Thyroid gland (tissue), 4 donors: ENCODE measurements at places on chromosomes 1 and 21.
A peak's percentile ranks its signal among the peaks of the same experiment; 100 is the strongest.

DNA sequence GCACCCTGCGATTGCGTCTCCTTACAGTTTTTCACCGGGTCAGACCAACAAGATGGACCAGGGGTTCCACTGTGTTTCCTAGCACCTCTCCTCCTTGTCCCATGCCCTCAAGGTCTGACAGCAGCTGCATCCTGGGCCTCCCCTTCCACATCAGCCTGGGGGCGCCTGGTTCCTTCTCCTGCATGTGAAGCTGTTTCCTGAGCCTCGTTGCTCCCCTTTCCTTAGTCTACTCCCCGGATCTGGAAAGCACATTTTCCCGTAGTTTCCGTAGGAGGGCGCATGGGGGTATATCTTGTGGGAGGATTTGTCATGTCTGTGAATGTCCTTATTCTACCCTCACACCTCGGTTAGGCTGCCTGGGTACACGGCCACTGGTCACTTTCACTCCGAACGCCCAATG lies 6.1 kb downstream of the PRDM15 start:
- H3K4me3 ChIP-seq: no peak overlapping the region
- no peak for DNase-seq
- H3K27ac ChIP-seq: no peak overlapping the region
- no peaks in the 10 kb centered on the region for H3K27me3 ChIP-seq

GRCh38 chr21:33396951-33397350 lies 6.3 kb upstream of the IFNGR2 start:
- peaks cover 22% of the 10 kb centered on the region for H3K4me1 ChIP-seq
- H3K36me3 ChIP-seq: no peaks in the 10 kb centered on the region
- no peak overlapping the region for H3K27ac ChIP-seq
- no peak overlapping the region for H3K4me3 ChIP-seq
- no peak for DNase-seq

- H3K4me1 ChIP-seq: no peaks in the 10 kb centered on the region
- no peak within 1 kb of the TSS for H3K4me3 ChIP-seq
Observed at GRCh38 chr1:150507912-150508864, at the start of gene ECM1. Gene ECM1 (plus strand): TSS chr1:150508109. CDS start chr1:150508210, 101 bp downstream.

DNA sequence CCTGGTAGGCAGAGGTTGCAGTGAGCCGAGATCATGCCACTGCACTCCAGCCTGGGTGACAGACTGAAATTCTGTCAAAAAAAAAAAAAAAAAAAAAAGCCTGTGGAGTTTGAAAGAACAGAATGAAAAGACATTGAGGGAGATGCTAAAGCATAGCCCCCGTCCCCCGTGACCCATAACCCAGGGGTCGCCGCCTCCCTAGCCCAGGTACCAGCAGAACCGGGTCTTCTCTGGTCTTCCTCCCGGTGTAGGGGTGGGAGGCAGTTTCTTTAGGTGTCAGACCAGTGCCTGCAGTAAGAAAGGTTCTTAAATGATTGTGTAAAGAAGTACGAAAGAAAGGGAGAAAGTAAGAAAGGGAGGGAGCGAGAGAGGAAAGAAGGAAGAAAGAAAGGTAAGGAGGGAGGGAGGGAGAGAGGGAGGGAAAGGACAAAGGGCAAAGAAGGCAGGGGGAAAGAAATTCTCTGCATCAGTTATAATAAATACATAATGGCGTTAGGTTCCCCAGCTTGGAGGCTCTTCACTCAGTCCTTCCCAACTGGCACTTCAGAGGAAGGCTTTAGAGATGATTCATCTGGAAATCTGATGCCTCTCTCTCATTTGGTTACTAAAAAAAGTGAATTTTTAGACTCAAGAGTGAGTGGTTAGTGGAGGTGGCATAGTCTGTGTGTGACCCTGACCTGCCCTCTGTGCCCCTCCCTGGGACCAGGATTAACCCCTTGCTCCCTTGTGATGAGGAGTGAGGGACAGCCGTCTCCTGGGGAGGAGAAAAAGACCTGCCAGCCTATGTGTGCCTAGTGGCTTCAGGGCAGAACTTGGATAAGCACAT lies 1.1 kb downstream of the IL24 start:
- no peak for DNase-seq
- H3K27me3 ChIP-seq: no peaks in the 10 kb centered on the region
- H3K36me3 ChIP-seq: no peaks in the 10 kb centered on the region
- no peaks in the 10 kb centered on the region for H3K4me1 ChIP-seq

DNA sequence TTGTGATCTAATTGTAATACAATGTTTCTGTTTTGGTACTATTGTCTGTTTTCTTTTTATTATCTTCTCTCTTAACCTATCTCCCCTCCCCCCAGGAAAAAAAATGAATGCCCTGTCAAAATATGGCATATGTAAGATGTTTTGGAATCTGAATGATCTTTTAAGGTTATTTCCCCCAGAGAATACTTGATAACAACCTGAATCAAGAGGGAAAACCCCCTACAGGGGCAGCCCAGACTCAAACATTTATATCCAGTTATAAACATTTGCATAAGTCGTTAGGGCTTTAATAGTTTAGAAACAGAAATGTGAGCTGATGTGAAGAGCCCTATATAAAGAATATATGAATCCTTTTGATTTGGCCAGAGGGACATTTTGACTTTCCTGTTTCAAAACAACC lies 169.5 kb downstream of the VAV3 start:
- no peak overlapping the region for H3K4me3 ChIP-seq
- no peaks in the 10 kb centered on the region for H3K27me3 ChIP-seq
- H3K36me3 ChIP-seq: no peaks in the 10 kb centered on the region
- DNase-seq: no peak

DNA sequence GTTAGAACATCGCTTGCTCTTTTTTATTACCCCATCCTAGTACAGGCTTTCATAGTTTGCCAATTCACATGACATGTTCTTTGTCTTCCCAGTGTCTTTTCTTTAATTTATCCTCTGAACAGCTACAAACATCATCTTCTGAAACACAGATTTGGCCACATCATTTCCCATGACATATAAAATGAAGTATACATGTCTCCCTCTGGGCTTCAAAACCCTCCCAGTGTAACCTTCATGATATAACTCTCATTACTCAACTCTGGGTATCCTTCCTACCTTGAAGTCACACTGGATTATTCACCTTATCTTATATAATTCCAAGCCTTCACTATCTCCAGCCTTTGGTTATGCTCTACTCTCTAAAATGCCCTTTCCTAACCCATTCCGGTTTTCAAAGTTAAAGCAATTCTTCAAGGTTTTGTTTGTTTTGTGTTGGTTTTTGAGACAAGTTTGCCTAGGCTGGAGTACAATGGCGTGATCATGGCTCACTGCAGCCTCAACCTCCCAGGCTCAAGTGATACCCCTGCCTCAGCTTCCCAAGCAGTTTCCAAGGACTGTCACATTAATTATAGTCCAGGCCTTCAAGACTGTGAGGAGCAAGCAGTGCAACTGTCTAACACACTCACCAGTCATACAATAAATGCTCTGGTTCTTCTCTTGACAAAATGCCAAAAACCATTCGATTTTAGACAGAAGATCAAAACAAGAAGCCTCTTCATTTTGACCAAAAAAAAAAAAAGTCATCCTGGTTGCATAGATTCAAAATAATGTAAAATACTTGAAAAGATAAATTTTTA lies 5.8 kb downstream of the RGS1 start:
- no peaks in the 10 kb centered on the region for H3K4me1 ChIP-seq
- no peaks in the 10 kb centered on the region for H3K27me3 ChIP-seq
- H3K36me3 ChIP-seq: no peaks in the 10 kb centered on the region
- no peak for DNase-seq

GRCh38 chr1:178434899-178435435 lies 61.8 kb downstream of the CLEC20A start:
- peak; percentile 17 for DNase-seq
- no peak overlapping the region for H3K4me3 ChIP-seq
- no peaks in the 10 kb centered on the region for H3K27me3 ChIP-seq
- no peaks in the 10 kb centered on the region for H3K36me3 ChIP-seq
- H3K27ac ChIP-seq: no peak overlapping the region

DNA sequence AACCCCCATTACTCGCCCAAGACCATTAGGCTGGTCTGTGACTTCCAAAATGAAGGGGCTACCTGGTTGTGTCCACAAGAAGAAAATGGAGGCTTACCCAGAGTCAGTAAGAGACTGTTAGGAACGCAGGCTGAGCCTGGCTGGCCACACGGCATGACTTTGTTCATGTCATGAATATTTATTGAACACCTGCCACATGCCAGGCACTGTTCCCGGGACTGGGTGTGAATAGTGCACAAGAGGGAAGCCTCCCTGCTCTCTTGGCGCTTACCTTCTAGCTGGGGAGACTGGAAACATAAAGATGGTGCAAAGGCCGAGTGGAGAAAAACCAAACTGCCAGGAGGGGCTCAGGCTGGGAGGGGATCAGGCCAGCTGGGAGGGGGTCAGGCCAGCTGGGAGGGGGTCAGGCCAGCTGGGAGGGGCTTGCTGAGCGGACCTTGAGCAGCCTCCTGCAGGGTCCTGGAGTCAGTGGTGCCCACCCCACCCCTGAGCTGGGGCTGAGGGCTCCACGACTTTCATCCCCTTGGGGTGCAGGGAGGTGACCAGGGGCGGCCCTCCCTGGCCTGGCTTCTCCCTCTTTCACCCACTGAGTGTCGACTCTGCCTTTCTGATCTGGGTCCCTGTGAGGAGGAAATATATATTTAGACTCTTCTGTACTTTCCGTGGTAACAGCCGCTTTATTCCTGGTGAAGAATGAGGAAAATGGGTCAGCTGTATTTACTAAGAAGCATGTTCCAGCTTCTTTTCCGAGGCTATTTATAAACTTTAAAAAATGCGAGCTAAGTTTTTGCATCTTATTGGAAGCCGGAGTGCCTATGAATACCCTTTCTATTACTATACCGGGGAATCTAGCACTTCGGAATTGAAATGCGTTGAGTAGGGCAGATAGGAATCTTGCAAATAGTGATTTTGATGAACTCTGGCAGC lies 139.0 kb downstream of the CAMTA1 start:
- H3K27ac ChIP-seq: no peak overlapping the region
- no peak for DNase-seq
- no peaks in the 10 kb centered on the region for H3K4me1 ChIP-seq
- no peaks in the 10 kb centered on the region for H3K27me3 ChIP-seq

DNA sequence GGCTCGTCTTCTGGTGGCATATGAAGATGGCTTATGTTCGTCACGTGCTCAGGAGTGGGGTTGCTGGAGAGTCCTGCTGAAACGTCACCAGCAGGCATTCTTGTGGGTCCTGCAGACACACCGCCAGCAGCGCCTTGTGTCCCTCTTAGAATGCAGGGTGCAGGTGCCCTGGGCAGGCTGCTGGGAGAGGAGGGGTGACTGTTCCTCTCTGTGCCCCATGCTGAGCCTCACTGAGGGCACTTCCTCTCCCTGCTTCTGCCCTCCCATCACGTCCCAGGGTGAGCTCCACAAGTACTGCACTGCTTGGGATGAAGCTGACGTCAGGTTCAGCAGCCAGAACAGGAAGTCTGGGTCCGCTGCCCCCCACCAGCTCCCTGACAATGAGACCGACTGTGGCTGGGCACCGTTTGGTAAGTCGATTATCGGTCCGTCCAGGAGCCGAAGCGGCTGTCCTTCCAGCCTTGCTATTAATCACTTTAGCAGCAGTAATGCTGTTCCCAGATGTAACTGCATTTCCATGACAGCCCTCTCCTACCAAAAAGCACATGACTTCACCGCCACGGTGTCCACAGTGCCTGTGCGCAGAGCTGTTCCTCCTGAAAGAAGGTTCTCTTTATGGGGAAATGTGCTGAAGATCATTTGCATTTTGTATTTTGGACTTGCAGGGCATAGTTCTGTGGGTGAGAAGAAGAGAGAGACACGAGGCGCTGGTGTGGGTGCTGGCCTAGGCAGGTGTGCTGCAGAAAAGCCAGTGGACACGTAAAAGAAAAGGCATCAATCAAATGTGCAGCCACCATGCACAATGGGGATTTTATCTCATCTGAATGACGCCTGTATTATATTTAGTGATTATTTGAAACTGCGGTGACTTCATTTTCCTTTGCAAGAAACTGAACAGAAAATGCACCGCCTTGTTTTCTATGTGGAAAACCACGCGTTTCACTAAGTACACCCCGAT lies 21.0 kb downstream of the SLC37A1 start:
- H3K4me1 ChIP-seq: peaks cover 48% of the 10 kb centered on the region
- H3K4me3 ChIP-seq: no peak overlapping the region
- H3K27ac ChIP-seq: no peak overlapping the region
- H3K36me3 ChIP-seq: no peaks in the 10 kb centered on the region

GRCh38 chr1:185337246-185337645 lies 20.2 kb upstream of the IVNS1ABP start:
- H3K27me3 ChIP-seq: no peaks in the 10 kb centered on the region
- H3K4me1 ChIP-seq: no peaks in the 10 kb centered on the region
- no peak overlapping the region for H3K27ac ChIP-seq

- H3K4me3 ChIP-seq: no peak overlapping the region
- no peak overlapping the region for H3K27ac ChIP-seq
- H3K36me3 ChIP-seq: no peaks in the 10 kb centered on the region
- no peaks in the 10 kb centered on the region for H3K4me1 ChIP-seq
- no peak for DNase-seq
- H3K27me3 ChIP-seq: no peaks in the 10 kb centered on the region
Observed at GRCh38 chr1:1171546-1172340, 1.9 kb upstream of the TTLL10 start.

- no peak overlapping the region for H3K4me3 ChIP-seq
- no peaks in the 10 kb centered on the region for H3K36me3 ChIP-seq
- no peak overlapping the region for H3K27ac ChIP-seq
- H3K4me1 ChIP-seq: peaks cover 11% of the 10 kb centered on the region
- DNase-seq: no peak
- H3K27me3 ChIP-seq: no peaks in the 10 kb centered on the region
Observed at GRCh38 chr1:245128381-245129101, 26.2 kb upstream of the KIF26B start.

DNA sequence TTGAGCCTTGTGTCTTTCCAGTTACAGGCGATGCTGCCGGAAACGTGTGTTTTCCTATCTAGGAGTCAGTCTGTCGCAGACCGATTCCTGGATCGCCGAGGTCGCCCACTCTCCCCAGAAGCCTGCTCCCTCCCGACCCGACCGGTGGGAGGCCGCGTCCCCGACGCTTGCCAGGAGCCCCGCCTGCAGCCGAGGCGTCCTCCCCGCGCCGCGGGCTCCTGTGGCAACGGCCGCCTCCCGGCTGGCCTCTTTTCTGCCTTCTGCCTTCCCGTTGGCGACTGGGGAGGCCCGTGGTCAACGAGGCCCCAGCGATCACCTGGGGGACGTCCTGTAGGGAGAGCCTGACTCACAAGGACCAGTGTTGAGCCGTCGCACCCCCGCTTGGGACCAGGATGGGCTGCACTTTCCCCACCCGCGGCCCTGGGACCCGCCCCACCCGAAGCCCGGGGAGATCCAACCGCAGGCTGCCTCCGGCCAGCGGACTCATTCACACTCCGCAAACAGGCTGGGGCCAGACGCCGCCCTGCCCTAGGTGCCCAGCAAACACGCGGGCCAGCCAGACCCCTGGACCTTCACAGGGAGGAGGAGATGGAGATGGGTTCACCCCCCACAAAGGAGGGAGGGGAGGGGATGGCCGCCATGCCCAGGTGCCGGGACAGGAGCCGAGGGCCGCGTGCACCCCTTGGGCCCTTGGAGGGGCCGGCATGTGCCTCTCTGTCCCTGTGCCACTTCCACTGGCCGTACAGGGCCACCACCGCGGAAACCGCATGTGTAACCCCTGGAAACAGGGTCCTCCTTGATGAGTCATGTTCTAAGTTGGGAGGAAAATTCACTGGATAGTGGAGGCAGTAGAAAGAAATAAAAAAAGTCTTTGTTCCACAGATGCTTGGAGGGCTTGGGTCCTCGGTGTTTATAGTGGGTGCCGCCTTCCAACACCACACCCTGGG lies 7.2 kb upstream of the COL6A1 start:
- H3K4me3 ChIP-seq: peak overlapping the region; percentile 41
- peak overlapping the region; percentile 74 for H3K27ac ChIP-seq
- no peaks in the 10 kb centered on the region for H3K36me3 ChIP-seq
- DNase-seq: peak; percentile 34
- no peaks in the 10 kb centered on the region for H3K27me3 ChIP-seq

GRCh38 chr1:13825033-13825432 lies 125.0 kb downstream of the PRDM2 start:
- DNase-seq: no peak
- H3K27ac ChIP-seq: no peak overlapping the region
- no peaks in the 10 kb centered on the region for H3K36me3 ChIP-seq
- no peaks in the 10 kb centered on the region for H3K27me3 ChIP-seq
